ENCODE measurements at places on chromosomes 16 and 17.

GRCh38 chr16:87295259-87295658, 21.9 kb downstream of the C16orf95 start:
- no peak for DNase-seq

GRCh38 chr17:69477204-69477902, 62.9 kb downstream of the MAP2K6 start:
- no peak for DNase-seq

DNA sequence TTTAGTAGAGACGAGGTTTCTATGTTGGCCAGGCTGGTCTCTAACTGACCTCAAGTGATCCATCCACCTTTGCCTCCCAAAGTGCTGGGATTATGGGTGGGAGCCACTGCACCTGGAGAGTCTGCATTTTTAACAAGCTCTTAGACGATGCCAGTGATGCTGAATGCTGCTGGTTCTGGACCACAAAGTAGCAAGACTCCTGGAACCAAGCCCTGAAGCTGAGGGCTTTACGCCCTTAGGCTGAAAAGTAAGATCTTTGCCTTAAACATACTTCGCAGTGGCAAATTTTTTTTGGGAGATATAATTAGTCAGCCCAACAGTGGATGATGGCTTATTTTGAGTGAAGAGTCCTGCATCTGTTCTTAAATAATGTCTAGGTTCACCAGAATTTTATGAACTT, 14.0 kb downstream of the METTL9 start:
- no peak for DNase-seq

DNA sequence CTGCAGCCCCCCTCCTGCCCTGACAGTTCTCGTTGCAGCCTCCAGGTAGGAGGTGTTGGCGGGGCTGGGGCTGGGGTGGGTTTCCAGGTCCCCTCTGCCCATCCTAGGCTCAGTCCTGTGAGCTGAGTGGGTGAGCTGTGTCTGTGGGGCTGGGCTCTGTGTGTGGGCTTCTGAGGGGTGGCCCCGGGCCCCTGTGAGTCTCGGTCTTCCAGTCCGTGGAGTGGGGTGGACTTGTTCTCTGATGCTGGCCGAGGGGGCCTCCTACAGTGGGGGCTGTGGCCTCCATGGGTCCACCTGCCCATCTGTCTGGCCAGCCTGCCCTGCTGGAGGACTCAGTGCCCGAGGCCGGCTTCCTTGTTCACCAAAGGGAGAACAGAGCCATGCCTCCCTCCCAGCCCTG, 32.7 kb downstream of the SOX8 start:
- no peak for DNase-seq

GRCh38 chr17:13775450-13775849, 173.7 kb upstream of the HS3ST3A1 start:
- no peak for DNase-seq

Data from D341Med (cell line).